Cortex of kidney (tissue), 1 donor: ENCODE measurements at places on chromosomes 7 and 10.

- no peak for DNase-seq
Measured at GRCh38 chr10:21614000-21614399, 80.0 kb downstream of the MLLT10 start.

GRCh38 chr10:102919246-102919959 lies 1.3 kb downstream of the CNNM2 start:
- DNase-seq: no peak

GRCh38 chr7:44685723-44686122 lies 62.9 kb upstream of the ZMIZ2 start:
- no peak for DNase-seq

- no peak for DNase-seq
Measured at GRCh38 chr10:60535427-60535826, 145.8 kb upstream of the ANK3 start.

- no peak for DNase-seq
Measured at GRCh38 chr7:131404226-131404911, 76.7 kb downstream of the MKLN1 start.

DNA sequence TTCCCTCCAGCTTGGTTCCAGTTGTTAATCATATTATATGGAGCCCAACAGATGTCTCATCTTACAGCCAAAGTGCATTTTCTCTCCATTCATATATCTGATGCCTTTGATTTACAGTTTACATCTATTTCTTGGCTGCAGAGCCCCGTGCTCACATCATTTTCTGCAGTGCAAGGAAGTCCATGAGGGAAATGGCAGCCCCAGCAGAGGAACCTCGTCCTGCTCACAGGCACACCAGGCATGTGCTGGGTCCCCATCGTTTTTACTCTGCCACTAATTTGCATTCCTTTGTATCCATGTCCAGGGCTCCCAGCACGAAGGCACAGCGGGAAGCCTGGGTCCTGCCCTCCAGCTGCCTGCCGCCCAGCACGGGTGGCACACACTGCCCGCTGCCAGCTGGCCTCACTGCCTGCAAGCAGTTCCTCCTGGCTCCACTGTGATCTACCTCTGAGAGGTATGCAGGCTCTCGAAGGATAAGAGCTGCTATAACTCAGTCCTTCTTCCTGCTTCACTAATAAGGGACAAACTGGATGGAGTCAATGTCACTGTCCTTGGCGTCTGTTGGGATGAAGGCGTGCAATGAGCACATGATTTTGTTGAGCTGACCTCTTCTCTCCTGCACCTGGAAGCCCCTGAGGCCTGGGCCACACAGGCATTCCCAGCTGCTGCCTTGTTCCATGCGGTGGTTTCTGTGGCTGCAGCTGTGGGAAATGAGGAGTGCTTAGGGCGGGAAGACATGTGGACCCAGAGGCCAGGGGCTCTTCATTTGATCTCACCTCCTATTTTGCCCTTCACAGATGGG lies 583.6 kb upstream of the MGMT start:
- no peak for DNase-seq

DNA sequence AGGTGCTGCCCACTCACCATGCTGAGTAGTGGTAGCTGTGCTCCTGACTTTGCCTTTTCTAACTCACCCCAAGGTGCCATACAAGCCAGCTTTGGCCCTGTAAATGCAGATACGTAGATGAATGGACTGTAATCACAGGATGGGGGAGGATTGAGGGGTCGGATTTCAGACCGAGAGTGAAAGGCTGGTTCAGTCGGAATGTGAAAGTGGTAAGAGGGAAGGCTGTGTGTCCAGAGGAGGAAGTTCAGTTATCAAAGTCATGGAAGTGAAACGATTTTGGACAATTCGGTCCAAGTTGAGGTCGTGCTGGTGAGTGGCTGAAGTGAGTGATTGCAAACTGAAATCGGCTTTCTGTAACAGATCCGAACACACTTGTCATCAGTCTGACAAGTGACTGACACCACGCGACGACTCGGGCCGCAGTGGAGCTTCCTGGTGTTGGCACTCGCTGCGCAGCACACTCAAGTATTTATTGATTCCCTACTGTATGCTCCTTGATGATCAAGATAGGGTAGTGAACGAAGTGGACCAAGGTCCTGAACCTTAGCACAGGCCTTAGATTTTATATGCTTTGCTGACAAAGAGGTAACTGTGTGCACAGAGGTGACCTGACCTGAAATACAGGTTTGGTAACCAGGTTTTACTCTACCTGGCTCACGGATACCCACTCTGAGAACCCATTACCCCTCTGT lies 10.5 kb downstream of the ZNF282 start:
- DNase-seq: no peak
